ENCODE measurements at places on chromosomes 6 and 20.

GRCh38 chr20:3990716-3991115 lies 24.6 kb downstream of the RNF24 start:
- DNase-seq = no peak

DNA sequence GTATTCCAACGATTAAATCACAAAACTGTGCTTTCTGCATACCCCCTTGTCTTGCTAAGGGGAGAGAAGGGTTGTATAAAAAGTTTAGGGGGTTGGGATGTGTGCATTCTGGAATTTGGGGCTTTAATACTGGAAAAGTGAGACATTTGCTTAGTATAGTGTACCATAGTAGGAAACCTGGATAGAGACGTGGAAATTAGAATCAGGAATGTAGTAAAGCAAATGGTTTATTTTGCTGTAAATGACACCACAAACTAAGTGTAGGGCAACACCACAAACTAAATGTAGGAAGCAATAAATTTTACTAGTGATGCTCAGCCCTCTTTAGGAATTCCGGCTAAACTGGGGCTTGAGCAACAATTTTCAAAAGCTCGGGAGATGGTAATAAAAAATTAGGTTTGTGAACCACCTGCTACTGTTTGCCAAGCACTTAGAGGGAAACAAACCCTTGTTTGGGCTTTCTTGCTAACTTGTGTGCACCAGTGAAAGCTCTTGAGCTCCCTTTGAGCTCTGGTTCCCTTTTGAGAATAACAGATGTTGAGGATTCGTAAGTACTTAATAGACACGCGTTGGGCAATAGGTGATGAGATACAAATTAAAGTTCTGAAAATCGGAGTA lies 13.8 kb downstream of the BRD2 start:
- peak; percentile 36 for DNase-seq

GRCh38 chr6:36984581-36985416 lies 1.2 kb downstream of the MTCH1 start:
- DNase-seq = peak; percentile 94

- DNase-seq = no peak
Measured at GRCh38 chr20:31590717-31591225, 14.3 kb upstream of the ID1 start.

DNA sequence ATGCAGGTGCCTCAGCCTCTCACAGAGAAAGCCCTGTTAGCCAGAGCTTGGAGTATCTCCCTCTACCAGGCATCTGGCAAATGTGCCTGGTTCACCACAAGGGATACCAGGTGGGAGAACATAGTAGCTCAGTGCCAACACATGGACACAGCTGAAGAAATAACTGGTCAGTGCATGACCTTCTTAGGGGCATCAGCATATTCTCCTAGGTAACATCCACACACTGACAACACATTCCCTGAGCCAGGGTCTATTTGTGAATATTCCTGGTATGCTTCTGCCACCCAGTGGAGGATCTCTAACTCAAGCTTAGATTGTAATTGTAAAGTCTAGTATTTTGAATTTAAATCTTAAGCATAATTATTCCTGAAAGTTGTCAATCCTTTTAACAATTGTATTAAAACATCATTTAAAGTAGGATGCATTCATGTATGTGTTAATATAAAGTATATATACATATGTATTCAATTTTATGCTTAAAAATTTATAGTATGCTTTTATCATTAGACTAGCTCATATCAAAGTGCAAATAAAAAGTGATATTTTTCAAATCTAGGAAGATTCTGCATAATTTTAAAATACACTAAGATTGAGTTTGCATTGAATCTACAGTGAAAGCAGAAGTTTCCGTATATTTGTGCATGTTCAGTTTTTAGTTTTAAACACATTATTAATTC lies 45.3 kb upstream of the COL21A1 start:
- peak; percentile 73 for DNase-seq

- peak; percentile 96 for DNase-seq
Measured at GRCh38 chr20:25178563-25179438, 16.7 kb upstream of the ENTPD6 start.

DNA sequence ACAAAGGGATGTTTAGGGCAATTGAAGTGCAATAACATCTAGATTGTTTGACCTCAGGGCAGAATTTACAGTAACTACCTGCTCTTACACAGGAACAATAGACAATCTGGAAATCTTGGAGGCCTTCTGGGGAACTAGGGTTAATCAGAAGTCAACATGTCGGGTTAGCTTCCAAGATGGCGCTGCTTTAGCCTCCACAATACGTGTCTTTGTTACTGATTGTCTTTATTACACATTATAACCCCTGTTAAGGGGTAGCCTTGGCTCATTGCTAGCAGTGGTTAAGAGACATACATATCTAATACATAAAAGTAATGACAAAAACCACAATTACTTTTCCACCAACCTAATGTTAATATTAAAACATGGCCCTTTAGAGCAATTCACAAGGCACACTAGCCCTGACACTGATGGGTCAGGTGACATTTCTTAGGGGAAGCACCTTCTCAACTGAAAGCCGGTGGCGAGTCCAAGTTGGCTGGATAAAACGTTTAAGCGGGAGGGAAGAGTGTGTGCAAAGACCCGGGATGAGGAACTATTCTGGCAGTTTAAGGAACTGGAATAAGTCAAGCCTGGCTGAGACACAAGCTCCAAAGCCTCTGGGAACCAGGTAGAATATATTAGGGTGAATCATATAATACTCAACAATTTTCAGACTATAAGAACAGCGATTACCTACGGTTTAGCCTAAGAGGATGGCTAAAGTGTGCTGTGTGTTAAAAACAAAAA lies 236.9 kb downstream of the BCAS1 start:
- no peak for DNase-seq

DNA sequence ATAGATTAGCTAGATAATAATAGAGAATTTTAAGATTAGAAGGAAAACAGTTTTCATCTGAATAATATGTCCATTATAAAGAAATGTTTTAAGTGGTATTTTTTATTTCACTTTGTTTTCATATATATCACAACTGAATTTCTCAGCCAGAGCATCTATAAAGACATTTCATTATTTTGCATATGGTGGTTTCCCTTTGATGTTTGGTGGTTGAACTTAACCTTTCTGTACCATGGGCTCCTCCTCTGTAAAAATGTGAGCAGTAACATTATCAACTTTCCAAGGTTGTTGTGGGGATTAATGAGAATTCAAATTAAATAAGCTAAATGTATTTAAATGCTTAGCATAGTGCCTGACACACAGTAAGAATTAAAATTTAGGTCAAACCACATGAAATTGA lies 119.8 kb upstream of the QKI start:
- DNase-seq = no peak

GRCh38 chr6:35629876-35630378 lies 58.8 kb downstream of the FKBP5 start:
- peak; percentile 4 for DNase-seq

DNA sequence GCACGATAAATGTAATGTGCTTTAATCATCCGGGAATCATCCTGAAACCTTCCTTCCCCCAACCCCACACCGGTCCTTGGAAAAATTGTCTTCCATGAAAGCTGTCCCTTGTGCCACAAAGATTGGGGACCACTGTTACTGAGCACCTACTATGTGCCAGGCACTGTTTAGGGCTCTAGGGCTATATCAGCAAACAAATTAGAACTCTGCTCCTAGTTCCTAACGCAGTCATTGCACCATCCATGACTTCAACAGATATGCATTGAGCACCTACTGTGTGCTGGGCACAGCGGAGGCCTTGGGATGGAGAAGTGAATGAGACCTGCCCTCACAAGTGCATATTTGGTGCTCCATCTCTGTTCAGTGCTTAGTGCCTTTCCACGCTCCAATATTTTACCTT lies 50.3 kb upstream of the BLCAP start:
- DNase-seq = no peak

GRCh38 chr6:45609141-45609638 lies 231.5 kb upstream of the SUPT3H start:
- peak; percentile 82 for DNase-seq

GRCh38 chr6:109579361-109579760 lies 96.3 kb upstream of the ZBTB24 start:
- peak; percentile 36 for DNase-seq

DNA sequence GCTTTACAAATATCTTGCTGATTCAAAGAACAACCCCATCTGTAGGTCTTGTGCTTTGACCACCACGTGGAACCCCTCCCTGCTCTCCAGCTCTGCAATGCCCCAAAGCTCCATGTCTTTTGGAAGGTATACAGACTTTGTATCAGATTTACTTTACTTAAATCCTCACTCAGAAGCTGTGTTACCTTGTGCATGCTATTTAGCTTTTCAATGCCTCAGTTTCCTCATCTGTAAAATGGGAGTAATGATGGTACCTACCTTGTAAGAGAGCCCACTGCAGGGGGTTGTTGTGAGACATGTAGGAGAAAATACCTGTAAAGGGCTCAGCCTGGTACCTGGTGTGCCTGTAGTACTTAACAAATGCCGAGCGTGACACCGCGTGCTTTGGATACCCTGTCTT lies 200.2 kb upstream of the CHD6 start:
- DNase-seq = no peak

DNA sequence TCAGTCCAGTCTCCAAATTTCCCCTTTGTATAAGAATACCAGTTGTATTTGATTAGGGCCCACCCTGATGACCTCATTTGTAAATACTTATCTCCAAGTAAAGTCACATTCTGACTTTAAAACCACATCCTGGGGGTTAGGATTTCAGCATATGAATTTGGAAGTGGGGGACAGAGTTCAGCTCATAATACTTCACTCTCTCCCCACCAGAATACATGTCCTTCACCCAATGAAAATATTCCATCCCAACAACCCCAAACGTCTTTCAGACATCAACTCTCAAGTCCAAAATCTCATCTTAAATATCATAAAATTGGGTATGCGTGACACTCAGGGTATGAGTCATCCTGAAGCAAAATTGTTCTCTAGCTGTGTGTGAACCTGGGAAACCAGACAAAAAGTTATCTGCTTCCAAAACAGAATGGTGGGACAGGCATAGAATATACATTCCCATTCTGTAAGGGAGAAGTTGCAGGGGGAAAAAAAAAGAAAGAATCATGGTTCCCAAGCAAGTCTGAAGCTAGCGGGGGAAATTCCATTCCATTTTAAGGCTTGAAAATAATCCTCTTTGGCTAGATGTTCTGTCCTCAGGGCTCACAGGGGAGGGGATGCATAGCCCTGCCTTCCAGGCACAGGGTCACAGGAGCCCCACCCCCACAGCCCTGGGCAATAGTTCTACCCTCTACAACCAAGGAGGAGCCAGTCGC lies 113.9 kb downstream of the ADAT2 start:
- peak; percentile 87 for DNase-seq

- peak; percentile 50 for DNase-seq
Measured at GRCh38 chr6:161462148-161462547, 188.3 kb upstream of the AGPAT4 start.

- DNase-seq = no peak
Measured at GRCh38 chr20:12177657-12178293, 260.1 kb downstream of the BTBD3 start.

GRCh38 chr6:118525913-118526780 lies 21.9 kb upstream of the PLN start:
- DNase-seq = no peak

DNA sequence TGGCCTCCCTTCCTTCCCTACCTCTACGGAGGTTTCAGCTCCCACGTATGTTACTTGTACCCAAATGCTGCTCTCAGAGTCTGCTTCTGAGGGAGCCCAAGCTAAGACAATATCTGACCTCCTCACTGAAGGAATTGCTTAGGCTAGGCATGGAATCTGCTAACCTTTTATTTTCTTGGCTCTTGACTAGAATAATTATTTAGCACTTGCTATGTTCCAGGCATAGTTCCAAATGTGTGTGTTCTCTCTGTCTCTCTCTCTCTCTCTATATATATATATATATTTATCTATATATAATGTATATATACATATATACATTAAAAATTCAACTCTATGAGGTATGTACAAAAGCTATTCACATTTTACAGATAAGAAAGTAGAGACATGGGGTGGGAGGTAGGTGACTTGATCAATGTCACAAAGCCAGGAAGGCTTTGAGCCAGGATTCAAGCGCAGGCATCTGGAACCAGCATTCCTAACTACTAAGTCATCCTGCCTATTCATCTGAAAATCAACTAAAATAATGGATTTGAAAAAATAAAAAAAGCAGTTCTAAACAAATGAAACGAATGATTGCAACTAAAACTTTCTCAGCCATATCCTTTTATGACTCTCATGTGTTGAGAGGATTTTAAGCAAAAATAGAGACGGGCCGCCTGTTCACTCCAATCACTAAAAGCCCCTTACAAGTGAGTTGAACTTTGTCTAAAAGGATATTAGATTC lies 189.7 kb upstream of the JAG1 start:
- DNase-seq = peak; percentile 61

DNA sequence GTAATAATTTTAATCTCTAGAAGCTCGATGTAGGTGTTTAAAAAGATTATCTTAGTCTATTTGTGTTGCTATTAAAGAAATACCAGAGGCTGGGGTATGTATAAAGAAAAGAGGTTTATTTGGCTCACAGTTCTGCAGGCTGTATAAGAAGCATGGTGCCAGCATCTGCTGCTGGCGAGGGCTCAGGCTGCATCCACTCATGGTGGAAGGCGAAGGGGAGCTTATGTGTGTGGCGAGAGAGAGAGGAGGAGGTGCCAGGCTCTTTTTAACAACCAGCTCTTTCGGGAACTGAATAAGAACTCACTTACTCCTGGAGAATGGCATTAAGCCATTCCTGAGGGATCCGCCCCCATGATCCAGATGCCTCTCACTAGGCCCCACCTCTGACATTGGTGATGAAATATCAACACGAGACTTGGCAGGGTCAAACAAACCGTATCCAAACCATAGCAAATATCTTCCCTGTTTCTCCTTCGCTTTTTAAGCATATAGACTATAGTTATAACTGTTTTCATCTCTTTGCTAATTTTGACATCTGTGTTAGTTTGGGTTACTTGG lies 24.5 kb downstream of the CHMP4B start:
- DNase-seq = no peak

GRCh38 chr6:16511723-16512489 lies 249.4 kb downstream of the ATXN1 start:
- no peak for DNase-seq

GRCh38 chr6:45369870-45370269 lies 7.9 kb downstream of the SUPT3H start:
- DNase-seq = no peak

GRCh38 chr20:49557449-49557848 lies 10.5 kb downstream of the PTGIS start:
- DNase-seq = peak; percentile 33

DNA sequence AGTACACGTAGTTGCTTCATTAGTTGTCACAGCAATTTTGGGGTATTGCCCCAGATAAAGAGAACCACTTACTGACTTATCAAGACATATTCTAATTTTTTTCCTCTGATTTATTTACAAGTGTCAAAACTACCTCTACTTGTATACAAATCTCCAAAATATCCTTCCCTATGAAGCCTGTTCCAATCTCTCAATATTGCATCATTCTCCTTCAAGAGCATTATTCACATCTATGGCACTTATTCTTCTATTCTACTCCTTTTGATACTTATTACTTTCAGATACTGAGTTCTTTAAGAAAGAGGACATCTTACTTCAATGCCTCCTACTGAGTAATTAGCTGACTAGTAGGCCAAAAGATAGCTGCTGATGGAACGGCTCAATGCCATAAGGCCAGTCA lies 105.2 kb downstream of the SMLR1 start:
- DNase-seq = no peak

GRCh38 chr6:125237764-125238163 lies 64.0 kb downstream of the HDDC2 start:
- DNase-seq = no peak
